Activated CD8-positive, alpha-beta T cell treated with anti-CD3 and anti-CD28 coated beads, Interleukin-2, amount 10 ng/mL, durations not matched to agents 7 days and 5 days (primary cell): ENCODE measurements at places on chromosomes 13 and 19.

GRCh38 chr13:91540158-91540736 lies 141.8 kb downstream of the GPC5 start:
- no peak for DNase-seq
- no peaks in the 10 kb centered on the region for H3K4me1 ChIP-seq
- no peaks in the 10 kb centered on the region for H3K27me3 ChIP-seq
- H3K36me3 ChIP-seq = no peaks in the 10 kb centered on the region
- H3K27ac ChIP-seq = no peak overlapping the region
- H3K4me3 ChIP-seq = no peak overlapping the region

GRCh38 chr13:74090397-74090796 lies 43.8 kb downstream of the KLF12 start:
- H3K27me3 ChIP-seq = no peaks in the 10 kb centered on the region
- DNase-seq = no peak
- no peak overlapping the region for H3K4me3 ChIP-seq
- H3K27ac ChIP-seq = no peak overlapping the region
- H3K36me3 ChIP-seq = peaks cover 15% of the 10 kb centered on the region

GRCh38 chr19:8174706-8175105 lies 25.3 kb upstream of the FBN3 start:
- no peaks in the 10 kb centered on the region for H3K4me1 ChIP-seq
- no peaks in the 10 kb centered on the region for H3K36me3 ChIP-seq
- H3K4me3 ChIP-seq = no peak overlapping the region
- no peak overlapping the region for H3K27ac ChIP-seq

GRCh38 chr13:87356314-87356713 lies 314.9 kb upstream of the SLITRK5 start:
- DNase-seq = no peak
- H3K27me3 ChIP-seq = no peaks in the 10 kb centered on the region
- H3K36me3 ChIP-seq = no peaks in the 10 kb centered on the region
- no peak overlapping the region for H3K4me3 ChIP-seq
- no peaks in the 10 kb centered on the region for H3K4me1 ChIP-seq

GRCh38 chr13:40640202-40640601 lies 26.2 kb downstream of the FOXO1 start:
- H3K36me3 ChIP-seq = peaks cover 35% of the 10 kb centered on the region
- no peaks in the 10 kb centered on the region for H3K27me3 ChIP-seq

DNA sequence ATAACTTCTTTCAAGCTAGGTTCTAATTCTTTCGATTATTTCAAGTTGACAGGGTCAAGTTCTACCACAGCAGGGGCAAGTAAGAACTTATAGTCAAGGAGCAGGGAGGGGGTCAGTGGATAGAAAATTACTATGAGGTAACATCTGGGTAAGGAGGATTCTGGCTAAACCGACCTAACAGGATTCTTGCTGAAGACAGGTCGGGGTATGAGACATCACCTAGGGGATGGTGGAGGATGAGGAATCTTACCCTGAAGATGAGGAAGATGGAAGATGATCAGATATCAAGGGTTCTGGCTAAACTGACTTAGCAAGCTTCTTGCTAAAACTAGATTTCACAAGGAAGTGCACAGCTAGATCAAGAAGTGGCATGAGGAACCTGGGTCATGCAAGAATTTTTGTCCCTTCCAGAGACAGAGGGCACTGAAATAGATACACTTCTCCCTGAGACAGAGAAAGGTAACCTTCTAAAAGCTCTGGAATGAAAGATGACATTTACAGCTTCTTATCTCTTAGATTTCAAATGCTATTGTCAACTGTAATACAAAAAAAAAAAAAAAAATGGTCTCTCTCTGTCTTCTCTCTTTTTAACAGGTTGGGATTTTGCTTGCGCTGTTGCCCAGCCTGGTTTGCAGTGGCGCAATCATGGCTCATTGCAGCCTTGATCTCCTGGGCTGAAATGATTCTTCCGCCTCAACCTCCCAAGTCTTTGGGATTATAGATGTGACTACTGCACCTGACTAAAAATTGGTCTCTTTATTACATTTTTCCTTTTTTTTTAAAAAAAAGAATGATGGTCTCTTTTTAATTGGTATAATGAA lies 9.6 kb upstream of the METTL21C start:
- no peak for DNase-seq
- peaks cover 27% of the 10 kb centered on the region for H3K27me3 ChIP-seq
- no peak overlapping the region for H3K27ac ChIP-seq
- H3K4me3 ChIP-seq = no peak overlapping the region

DNA sequence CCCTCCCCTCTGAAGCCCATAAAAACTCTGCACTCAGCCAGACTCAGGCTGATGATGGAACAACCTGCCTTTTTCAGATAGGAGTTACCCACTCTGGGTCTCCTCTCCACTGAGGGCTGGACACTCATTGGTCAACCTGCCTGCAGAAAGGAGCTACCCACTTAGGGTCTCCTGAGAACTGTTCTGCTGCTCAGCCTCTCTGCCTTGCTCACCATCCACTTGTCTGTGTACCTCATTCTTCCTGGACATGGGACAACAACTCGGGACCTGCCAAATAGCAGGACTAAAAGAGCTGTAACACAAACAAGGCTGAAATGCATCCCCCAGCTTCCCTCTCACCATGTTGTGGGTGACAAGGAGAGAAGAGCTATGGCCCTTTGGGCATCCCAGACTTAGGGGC lies 18.4 kb upstream of the RCBTB2 start:
- peak; percentile 15 for DNase-seq
- no peak overlapping the region for H3K4me3 ChIP-seq
- no peaks in the 10 kb centered on the region for H3K27me3 ChIP-seq
- peaks cover 2% of the 10 kb centered on the region for H3K4me1 ChIP-seq

DNA sequence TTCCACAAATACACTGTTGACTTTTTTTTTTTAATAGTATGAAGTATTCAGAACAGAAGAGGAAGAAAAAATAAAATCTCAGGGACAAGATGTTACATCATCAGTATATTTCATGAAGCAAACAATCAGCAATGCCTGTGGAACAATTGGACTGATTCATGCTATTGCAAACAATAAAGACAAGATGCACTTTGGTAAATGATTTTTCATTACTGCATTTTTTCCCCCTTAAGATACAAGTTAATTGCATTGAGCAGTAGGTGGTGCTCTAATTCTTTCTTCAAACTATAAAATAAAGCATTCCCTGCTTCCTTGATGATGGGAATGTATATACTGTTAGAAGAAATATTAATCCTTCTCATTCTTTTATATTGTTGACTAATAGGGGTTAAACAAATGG lies 17.1 kb downstream of the UCHL3 start:
- DNase-seq = no peak
- H3K27me3 ChIP-seq = no peaks in the 10 kb centered on the region
- H3K36me3 ChIP-seq = peaks cover 21% of the 10 kb centered on the region
- no peak overlapping the region for H3K27ac ChIP-seq
- H3K4me3 ChIP-seq = no peak overlapping the region
- H3K4me1 ChIP-seq = no peaks in the 10 kb centered on the region
